AML-193 (cell line): ENCODE measurements at places on chromosomes 1 and 21.

GRCh38 chr1:203682473-203683383 is 56.1 kb downstream of the ATP2B4 start:
- no peak for DNase-seq

- no peak for DNase-seq
These were observed 1103.3 kb upstream of the B3GALT2 start for GRCh38 chr1:194289569-194290266.

DNA sequence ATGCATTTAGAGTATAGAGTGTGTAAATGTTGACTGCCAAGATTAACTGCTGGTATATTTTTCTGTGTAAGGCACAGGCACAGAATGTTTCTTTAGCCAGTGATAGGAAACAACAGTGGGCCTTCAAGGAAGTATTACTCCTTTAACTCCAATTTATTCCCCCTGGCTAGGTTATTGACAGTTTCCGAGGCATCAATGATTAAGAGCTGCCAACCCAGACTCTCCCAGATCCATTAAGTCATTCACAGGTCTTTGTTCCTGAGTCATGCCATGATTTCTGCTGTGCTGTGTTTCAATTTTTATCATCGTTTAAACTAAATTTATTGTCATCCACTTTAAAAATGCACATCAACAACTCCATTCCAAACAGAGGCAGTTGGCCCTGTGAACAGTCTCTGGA is 9.2 kb downstream of the ZNF648 start:
- DNase-seq: no peak

DNA sequence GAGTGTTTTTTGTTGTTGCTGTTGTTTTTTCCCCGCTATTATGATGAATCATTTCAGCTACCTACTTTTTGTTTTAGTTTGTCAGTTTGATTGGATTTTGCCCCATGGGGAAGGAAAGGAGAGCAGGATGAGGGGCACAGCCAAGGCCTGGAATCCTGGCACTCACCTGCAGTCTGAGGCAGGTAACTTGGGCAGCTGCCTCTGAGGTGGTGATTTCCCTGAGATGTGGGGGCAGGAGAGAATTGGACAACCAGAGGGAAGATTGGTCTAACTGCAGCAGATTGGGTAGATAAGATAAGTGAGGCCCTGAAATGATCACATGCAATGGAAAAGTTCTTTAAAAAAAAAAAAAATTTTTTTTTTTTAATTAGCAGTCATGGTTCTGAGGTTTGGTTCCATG is 1.5 kb upstream of the LAX1 start:
- no peak for DNase-seq

DNA sequence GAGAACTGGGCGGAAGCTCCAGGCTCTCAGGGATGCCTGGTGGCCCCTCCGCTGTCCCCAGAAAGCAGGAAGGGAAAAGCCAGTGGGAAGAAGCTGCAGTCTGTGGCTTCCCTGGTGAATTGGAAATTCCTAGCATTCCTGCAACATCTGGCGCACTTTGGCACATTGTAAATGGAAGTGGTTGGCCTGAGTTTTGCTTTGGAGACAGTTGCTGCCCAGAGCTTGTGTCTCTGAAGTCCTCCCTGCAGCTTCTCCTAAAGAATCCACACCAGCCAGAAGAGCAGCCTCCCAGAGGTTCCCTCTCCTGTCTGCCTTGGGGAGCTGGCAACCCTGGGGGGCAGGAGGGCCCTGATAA is 48.2 kb downstream of the ARHGEF10L start:
- no peak for DNase-seq

- DNase-seq: no peak
These were observed 45.5 kb upstream of the SPOCD1 start for GRCh38 chr1:31861346-31861745.

GRCh38 chr1:155761736-155762405 is 73.0 kb downstream of the DAP3 start:
- DNase-seq: no peak

DNA sequence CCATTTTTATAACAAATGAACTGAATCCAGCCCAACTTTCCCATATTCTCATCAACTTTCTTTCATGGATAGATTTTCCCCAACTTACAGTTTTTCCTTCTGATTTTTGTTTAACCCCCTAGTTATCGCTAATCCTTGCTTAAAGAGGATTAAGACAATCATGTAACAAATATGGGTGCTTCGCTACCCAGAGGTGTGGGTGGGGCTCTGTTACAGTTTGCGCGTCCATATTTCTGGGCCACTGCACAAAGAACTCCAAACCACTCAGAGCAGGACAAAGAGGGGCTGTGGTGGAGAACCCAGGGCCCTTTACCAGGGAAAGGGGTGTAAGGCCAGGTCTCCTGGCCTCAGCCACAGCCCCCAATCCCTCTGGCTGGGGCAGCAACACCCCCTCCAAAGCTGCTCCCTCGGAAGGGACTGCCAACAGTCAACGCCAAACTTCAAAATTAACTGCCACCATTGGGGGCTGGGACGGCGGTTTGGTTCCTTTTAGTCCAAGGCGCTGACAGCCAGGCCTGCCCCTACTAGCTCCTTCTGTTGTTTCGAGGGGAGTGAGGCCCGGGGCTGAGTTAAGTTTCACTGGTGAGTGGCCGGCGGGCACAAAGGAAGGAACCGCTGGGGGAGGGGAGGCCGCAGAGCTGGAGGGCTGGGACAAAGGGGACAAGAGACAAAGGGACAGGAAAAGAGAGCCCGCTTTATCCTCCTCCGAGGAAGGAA is 27.9 kb downstream of the SSBP3 start:
- no peak for DNase-seq

- no peak for DNase-seq
These were observed 678 bp downstream of the TTC39A start for GRCh38 chr1:51329443-51330325.

- DNase-seq: no peak
These were observed 17.4 kb upstream of the MYOG start for GRCh38 chr1:203103216-203103615.

DNA sequence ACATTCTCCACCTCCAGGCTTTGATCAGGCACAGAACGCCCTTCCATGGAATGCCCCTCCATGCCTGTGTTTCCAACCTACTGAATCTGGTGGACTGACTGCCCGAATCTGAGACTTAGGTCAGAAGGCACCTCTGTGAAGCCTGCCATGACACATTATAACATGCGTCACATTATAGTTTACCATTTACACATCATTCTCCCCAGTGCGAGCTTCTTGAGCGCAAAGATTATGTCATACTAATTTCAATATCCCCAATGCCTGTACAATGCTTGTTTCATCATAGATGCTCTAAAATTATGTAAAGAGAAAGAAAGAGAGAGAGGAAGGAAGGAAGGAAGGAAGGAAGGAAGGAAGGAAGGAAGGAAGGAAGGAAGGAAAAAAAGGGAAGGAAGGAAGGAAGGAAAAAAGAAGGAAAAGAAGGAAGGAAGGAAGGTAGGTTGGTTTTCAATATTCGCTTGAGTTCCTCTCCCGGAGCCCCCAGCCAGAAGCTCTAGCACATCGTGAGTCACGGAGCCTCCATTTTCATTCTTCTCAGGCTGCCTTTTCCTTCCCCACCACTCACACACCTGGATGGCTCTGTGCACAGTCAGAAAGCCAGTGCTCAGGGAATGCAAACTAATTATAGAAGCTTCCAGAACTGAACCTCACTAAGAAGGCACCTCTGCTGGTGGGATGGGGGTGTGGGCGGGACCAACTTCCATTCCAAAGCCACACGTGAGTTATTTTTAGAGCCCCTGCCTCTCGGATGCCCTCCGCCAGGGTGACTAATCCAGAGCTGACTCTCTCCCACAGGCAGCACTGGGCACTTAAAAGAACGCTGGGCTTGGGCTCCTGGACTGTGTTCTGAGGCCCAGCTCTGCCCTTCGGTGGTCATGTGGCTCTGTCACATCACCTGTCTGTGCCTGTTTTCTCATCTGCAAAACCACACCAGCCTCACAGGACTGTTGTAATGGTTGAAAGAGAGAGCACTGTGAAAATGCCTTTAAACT is 27.4 kb downstream of the LAMB3 start:
- no peak for DNase-seq

GRCh38 chr1:147579532-147579931 is 38.2 kb downstream of the BCL9 start:
- DNase-seq: no peak

DNA sequence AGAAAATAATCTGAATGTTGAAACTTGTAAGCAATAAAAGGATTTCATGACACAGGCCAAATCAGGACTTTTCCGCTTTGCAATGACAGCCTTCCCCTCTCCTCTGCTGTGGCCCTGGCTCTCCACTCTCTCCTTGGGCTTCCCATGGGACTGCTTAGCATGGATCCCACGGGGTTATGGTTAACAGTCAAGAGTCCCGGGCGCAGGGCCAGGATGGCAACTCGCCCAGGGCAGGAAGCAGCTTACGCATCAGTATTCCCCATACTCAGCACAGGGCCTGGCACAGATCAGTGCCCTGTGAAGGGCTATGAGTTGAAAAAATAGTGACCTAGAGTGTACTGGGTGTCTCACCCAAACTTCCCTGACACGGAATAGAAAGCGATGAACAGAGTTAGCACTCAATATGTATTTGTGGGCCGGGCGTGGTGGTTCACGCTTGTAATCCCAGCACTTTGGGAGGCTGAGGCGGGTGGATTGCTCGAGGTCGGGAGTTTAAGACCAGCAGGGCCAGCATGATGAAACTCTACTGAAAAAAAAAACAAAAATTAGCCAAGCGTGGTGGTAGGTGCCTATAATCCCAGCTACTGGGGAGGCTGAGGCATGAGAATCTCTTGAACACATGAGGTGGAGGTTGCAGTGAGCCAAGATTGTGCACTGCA is 29.1 kb upstream of the GRHL3 start:
- no peak for DNase-seq

DNA sequence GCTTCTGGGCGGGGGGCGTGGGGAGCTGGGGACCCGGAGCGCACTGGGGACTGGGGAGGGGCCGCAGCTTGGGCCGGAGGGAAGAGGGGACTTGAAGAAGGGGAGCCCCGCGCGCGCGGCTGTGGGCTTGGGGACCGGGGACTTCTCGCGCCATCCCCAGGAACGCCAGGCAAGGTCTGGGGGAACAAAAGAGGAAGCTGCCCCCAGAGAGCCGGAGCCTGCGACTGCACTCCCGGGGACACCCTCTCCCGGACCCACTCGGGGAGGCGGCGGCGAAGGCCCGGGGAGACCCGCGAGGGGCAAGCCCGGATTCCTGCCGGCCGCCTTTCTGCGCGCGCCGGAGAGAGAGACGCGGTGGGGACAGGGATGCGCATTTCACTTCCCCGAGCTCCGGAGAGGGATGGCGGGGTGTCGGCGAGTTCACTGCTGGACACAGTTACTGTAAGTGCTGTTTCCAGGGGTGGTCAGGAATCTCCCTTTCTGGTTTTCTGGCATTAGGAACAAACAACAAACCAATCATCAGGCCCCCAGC is 732 bp downstream of the ABCG1 start:
- DNase-seq: peak; percentile 28

DNA sequence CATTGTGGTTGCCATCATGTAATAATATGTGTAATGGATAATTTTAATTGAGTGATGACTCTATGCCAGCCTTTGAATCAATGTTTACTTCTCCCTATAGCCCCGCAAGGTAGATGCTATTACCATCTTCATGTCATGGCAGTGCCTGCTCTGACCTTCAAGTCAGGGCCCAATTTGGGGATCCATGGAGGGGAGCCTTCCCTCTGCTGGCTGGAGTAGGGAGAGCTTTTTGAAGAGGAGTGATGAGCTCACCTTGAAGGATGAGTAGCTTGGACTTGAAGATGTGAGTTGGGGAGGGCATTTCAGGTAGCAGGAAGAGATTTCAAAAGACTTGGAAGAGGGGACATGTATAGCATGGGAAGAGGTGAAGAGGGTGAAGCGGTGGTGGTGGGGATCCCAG is 189.2 kb downstream of the FOXD2 start:
- no peak for DNase-seq

- no peak for DNase-seq
These were observed 158.8 kb downstream of the TOMM20 start for GRCh38 chr1:234969581-234970400.

- no peak for DNase-seq
These were observed 7.0 kb downstream of the SOD1 start for GRCh38 chr21:31666445-31667010.

- DNase-seq: no peak
These were observed 16.3 kb upstream of the L1TD1 start for GRCh38 chr1:62178372-62178771.

GRCh38 chr1:110465038-110465813 is 14.3 kb downstream of the PROK1 start:
- no peak for DNase-seq

DNA sequence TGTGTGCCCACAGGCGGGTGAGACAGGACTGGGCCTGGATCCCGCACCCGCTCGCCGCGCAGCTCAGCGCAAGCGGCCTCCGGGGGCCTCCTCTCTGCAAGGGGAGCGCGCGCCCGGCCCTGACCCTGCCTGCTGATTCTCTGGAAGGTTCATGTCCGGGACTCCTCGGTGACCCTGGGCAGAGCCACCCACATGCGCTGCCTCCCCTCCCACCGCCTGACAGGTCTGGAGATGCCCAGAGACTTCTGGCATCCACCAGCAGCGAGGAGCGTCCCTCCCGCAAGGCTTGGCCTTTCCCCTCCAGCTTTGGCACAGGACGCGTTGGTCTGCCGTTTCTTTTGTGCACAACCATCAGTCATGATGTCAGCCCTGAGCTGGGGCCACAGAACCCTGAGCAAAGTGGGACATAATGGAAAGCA is 42.0 kb upstream of the COL6A2 start:
- DNase-seq: no peak

DNA sequence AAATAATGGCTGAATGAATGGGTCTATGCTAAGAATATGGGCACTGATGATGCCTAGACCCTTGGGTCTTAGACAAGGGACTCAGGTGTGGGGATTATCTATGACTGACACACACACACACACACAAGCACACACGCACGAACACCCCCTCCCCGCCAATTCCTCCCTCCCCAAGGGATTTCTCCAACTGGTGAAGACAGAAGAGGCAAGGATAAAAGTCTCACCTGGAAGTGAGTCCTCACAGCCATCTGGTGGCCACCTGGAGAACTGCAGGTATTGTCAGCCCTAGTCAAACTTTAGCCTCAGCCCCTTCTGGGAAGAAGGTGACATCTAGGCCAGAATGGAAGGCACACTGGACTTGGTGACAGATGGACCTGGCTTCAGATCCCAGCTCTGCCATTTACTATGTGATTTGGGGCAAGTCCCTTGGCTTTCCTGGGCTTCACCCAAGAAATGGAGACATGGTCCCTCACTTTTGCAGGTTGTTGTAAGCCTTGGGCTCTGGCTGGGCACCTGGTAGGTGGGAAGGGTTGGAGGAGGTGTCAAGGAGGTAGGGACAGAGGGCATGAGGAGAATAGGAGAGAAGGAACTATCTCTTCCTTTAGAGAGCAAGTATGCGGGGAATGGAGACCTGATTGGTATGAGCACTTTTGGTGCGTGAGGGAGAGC is 4.0 kb upstream of the GPR3 start:
- DNase-seq: peak; percentile 32

DNA sequence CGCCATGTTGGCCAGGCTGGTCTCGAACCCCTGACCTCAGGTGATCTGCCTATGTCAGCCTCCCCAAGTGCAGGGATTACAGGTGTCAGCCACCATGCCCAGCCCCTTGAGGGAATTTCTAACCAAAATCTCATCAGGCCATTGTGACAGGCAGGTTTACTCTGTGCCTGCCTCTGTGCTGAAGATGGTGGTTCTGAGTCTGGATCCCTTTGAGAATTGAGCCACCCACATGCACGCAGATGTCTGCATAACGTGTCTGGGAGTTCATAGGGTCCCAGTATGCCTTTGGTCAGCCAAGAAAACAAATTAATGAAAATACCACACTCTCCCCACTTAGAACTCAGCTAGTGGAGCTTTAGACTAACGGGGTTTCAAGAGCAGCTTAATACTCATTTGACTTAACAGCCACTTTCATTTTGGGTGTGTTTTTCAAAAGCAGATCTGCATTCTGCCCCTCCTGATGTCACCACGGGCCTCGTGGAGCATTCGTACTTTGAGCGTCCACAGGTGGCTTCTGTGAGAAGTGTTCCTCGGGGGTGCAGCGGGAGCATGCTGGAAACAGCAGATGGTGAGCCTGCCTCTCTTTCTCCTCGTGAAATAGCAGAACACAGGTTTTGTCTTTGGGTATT is 45.3 kb downstream of the DIP2A start:
- DNase-seq: no peak
